ENCODE measurements at places on chromosomes 3 and 15.

GRCh38 chr3:18098960-18099587, 326.1 kb downstream of the SATB1 start:
- no peak for DNase-seq

DNA sequence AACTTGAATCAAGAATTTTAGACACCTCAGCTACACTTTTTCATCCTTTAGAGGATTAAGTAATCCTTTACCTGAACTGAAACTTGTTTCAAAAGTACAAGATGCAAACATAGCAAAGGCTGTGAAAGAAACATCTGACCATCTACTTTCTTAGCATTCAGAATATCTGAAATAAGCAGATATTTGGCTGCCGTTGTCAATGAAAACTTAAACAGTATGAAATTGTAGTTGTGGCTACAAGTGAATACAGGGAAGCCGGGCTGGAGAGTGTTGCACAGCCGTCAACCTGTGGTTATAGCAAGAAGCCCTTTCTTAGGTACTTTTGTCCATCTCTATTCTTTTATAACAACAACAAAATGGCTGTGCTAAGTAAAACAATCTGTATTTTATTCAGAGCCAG, 6.9 kb upstream of the CX3CR1 start:
- no peak for DNase-seq

DNA sequence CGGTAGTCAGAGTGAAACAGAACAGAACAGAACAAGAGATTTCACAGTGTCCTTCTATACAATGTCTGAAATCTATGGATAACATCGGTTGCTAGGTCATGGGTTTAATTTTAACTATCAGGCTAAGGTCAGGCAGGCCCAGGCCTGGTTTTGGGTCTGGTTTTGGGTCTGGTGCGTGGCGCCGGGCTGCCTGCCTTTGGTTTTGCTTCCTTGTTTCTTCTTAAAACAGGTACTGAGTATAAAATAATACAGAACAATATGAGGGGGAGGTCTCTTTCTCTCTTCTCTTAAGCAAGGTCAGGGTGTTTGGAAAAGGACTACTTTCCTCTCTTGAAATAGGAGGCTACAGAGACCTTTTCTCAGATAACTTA, 1.4 kb downstream of the AEN start:
- DNase-seq = no peak

DNA sequence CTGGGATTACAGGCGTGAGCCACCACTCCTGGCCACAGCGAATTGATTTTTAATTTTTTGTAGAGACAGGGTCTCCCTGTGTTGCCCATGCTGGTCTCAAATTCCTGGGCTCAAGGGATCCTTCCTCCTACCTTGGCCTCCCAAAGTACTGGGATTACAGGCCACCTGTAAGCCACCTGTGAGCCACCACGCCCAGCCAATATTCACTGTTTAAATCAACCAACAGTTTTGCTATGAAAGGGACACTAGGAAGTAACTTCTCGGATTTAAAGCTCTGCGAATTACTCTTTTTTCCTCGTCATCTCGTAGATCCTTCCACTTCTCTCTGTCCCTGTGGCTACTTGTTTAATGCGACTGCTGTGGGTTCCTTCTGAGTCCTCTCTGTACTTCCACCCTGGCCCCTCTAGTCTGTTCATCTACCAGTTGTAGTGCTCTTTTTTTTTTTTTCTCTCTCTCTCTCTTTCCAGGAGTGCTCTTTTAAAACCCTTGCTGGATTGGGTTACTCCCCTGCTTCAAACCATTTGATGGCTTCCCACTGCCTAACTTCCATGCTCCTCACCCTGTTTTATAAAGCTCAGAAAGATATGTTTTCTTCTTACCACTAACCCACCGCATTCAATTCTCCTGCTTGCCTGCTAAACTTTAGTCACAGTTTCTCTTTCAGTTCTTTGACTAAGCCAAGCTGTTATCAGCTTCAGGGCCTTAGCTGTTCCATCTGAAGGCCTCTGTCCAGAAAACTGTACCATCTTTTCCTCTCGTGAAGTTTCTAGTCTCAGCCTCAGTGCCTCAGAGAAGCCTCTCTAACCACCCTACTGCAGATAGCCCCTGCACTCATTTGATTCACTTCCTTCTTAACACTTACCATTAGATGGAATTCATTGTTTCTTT, 12.4 kb downstream of the RTF1 start:
- DNase-seq = no peak

DNA sequence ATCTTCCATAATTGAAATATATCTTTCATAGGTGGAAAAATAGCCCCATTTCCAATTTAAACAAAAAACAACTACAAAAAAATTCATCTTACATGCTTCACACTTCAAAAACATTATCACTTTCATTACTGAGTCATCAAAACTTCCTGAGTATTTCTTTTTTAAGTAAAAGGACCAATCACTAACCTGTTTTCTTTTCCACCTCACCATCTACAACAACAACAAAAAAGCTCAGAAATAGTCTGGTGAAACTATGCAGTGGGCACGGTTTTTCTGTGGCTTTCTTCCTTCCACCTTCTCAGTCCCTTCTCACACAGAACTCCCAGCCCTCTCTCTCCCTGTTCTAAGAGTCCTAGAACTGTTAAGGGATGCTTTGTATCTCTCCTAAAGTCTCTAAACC, 20.3 kb upstream of the TNIK start:
- DNase-seq = peak; percentile 40

Data from CD4-positive, alpha-beta T cell treated with Interleukin-6 at 100 ng/mL for 8 hours (primary cell).